MM.1S (cell line): ENCODE measurements at places on chromosomes 4 and X.

DNA sequence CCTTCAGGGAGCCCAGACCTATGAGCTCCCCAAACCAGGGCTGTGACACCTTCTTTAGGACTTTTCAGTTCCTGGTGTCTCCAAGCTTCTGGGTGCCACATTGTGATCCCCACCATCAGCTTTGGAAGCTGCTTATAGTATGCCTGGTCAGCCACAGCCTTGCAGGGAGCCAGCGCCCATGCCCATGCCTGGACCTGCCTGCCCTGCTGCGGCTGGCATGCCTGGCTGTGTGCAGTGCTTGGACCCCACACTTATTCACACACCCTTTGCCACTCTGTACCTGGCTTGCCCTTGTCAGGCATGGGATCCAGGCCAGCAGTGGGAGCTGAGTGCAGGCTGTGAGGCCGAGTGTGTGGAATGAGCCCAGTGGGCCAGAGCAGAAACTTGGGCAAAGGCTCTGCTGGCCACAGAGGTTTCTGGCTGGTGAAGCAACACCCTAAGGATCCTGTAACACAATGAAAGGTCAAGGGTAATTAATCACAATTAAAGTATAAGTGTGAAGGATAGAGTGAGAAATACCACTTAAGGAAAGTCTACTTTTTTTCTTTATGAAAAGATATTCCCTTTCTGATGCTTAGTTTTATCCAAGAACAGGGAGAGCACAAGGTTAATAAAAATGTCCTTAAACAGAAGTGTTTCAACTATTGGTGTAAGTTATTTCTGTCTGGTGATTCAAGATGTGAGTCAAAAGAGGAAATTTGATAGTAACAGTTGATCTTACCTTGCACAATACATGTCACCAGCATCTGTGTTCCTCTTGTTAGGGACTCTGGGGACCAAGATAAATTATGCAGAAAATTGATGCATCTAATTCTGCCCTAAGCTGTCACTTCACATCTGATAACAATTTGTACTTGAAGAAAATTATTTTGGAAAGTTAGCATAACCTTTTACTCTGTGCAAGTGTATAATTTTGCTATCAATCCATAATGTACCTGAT lies 161.8 kb downstream of the FAM47A start:
- DNase-seq, result no peak

DNA sequence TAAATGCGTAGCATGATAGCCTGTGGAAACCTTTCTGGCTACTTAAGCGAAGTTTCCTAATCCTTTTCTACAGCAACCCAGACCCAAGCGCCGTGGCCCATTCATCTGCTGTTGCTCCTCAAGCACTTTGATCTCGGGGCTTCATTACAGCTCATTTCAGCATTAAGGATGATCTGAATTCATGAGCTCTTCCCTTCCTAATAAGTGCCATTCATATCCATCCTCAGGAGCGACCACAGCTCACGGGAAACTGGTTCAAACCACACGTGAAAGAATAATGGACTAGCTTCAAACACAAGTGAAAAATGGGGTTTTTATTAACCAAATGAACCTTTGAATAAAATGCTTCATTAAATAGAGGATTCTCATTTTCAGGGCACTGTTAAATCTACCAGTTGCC lies 202.6 kb upstream of the LEF1 start:
- DNase-seq, result no peak

DNA sequence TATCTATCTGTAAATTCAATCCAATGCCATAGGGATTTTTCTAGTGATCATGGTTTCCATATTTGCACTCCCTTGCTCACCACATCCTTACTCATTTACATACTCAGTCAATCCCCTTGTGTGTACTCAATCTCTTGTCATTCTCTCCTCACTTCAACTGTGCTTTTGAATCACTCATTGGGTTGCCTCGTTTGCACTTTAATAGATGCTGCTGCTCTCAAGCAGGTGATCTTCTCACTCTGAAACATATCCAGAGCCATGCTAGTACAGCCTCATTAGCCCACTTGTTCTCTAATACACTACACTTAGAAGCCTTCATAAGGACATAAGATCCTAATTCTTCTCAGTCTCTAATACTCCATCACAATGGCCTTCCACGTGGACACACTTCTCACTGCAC lies 507.9 kb downstream of the TECRL start:
- no peak for DNase-seq

- no peak for DNase-seq
Observed at GRCh38 chrX:3295731-3296130, 50.7 kb downstream of the MXRA5 start.

DNA sequence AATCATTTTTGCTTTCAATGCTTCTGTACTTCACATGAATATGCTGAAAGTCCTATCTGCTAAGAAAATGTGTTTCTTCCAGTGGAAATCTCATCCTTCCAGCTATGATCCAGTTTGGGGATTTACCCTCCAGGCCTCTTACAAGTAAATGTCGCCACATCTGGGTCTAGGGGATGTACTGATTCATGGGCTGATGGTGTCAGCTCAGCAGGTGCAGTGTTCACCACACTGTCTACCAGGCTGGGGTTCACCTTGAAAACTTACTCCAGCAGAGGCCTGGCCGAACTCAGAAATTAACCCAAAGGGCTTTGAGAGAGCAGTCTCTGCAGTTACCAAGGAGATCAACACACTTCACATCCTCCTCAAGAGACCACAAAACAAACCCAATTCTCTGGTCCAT lies 154.3 kb downstream of the TSPAN5 start:
- DNase-seq, result no peak

- DNase-seq, result no peak
Observed at GRCh38 chr4:183223053-183223452, 97.0 kb downstream of the CLDN22 start.

DNA sequence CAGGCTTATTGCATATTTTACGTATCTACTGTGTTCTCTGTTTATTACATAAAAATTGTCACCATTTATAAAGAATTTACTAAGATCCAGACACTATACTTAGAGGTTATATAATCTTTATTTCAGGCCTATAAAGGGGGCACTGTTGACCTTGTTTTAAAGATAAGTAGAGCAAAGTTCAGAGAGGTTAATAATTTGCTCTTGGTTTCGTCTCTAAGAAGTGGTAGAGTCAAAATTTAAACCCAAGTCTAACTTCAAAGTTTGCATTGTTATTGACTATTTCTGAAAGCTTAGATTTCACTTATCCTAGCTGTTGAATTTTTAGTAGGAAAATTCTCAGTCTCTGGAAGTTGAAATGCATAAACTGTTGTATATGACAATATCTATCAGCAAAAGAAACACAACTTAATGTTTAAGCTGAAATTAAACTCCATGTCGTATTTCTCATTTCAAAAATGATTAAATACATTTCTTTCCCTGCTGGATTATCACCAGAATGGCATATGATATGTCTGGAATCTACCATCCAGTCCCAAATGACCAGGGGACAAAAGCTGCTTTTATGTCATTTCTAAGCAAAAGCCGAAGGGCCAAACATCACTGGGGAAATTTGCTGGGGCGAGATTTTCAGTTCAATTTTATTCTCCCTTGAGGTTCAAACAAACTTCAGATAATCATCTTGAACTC lies 138.4 kb downstream of the SLC7A11 start:
- DNase-seq, result no peak

- DNase-seq, result no peak
Observed at GRCh38 chrX:45596188-45596808, 395.6 kb upstream of the DIPK2B start.

DNA sequence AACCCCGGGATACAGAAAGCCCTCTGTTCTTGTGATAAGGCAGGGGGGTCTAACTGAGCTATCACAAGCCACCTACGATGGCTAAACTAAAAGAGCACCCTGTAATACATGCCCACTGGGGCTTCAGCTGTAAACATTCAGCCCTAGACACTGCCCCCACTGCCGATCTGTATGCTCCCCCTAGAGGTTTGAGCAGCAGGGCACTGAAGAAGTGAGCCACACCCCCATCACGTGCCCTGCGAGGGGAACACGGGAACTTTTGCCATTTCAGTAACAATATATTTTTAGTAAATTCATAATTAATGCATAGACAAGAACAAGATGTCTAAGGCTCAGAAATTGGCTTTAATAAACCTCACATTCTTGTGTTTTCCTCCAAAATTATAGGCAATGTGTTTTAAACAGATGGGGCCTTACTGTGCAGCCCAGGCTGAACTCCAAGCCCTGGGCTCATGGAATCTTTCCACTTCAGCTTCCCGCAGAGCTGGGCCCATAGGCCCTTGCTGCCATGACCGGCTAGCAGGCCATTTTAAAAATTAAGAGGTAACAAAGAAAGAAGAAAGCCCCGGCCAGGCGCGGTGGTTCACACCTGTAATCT lies 235.3 kb upstream of the SFRP2 start:
- no peak for DNase-seq

DNA sequence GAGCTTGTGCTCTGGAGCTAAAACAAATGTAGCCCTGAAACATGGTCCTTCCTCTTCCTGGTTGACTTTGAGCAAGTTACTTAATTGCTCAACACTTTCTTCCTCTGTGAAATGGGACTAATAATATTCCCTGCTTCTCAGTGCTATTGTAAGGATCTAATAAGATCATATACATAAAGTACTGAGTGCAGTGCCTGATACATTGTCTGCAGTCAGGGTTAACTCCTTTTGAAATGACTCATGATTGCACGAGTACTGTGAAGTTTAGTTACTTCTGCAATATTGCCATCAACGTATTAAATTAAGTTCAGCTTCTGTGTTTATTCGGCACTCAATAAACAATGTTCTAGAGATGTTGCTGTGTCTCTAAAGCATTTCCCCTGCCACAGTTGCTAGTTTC lies 91.8 kb upstream of the HPRT1 start:
- no peak for DNase-seq

DNA sequence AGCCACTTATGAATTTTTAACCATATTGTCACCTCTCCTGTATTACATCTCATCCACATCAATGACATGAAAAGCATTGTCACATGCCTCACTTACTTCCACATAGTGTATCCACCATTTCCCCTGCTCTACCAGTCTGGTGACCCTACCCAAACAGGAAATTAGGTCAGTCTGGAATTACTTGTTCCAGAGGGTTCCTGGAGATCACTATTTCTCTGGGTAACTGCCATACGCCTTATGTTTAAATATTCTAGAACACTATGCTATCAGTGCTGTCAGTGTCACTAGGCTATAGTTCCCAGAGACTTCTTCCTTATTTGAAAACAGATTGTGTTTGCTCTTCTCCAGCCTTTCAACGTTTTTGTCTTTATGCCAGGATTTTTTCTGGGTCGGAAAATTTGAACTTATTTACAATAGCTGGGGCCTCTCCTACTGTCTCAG lies 15.0 kb downstream of the SRPX2 start:
- no peak for DNase-seq

DNA sequence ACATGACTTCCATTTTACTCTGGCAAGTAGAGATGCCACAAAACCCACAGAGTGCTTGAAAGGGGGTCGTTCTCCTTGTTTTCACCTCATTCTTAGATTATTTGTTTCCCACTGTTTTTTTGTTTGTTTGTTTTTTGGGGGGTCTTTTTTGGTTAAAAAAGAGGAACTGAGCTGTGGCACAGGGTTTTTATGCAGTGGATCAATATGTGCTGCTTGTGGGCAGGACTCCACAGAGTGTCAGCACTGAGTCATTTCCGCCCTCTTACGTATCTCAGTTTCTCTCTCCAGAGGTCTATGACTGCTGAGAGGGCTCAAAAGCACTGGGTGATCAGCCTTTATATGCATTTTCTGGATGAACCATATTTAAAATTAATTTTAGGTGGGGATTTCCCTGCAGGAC lies 268.1 kb upstream of the GRID2 start:
- DNase-seq, result no peak

- no peak for DNase-seq
Observed at GRCh38 chrX:119505945-119506344, 37.7 kb downstream of the SLC25A5 start.

GRCh38 chrX:57172544-57172943 lies 35.3 kb upstream of the SPIN2A start:
- DNase-seq, result no peak

DNA sequence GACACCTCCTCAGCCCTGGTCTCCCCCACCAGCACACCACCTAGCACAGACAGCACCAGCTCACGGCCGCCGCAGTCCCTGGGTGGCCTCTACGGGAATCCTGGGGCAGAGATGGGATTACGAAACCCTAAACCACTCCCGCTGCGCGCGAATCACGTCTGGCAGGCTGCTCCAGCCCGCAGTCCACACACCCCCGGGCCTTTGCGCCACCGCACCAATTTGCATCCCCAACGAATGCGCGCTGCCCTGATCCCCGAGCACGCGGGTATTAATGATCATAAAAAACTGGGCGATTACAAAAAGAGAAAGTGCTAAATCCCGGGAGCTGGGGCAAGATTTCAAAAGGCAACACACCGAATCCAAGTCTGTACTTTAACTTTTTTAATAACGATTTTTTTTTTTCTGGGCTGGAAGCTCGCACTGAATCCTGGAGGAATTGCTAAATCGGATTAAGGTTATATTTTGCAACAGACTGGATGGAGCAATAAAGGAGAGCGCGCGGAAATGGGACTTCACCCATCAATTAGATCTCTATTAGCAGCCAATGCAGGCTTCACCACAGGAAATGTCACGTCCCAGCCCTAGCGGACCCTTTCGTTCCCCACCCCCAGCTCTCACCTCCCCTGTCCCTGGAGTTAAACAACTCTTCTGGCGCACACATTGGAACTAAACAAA lies 69.8 kb upstream of the TMEM33 start:
- no peak for DNase-seq

DNA sequence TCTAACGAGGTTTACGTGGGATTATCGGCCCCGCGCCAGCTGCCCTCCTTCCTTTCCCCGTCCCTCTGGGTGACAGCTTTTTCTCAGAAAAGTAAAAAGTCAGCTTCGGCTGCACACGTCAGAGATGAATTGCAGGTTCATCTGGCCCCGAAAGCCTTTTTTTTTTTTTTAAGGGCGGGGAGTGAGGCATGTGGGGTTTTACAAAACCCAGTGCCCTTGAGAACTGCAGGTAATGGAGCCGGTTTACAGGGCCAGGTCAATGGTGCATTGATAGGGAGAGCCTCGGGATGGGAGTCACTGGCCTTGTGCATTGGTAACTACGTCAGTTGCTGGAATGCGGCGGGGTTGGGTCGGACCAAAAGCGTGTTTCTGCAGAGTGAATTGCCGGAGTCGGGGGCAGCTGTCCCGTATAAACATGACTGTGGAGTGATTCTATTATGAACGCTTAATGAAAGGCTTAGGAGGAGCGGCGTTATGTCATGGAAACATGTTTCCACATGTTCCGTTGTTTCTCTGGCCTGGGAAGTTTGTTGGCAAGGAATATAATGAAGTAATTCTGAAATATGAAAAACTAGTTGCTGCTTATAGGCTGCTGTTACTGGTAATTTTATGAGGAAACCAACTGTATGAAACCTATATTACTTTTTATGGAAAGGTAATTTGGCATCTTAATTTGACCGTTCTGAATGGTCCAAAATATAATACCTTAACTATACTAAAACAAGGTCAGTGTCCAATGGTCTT lies 1.1 kb downstream of the HSPA4L start:
- DNase-seq, result peak; percentile 52

- no peak for DNase-seq
Observed at GRCh38 chr4:85688055-85688740, 213.2 kb downstream of the ARHGAP24 start.

- DNase-seq, result no peak
Observed at GRCh38 chr4:7679406-7680040, 244.8 kb upstream of the PSAPL1 start.

- no peak for DNase-seq
Observed at GRCh38 chr4:82975792-82976191, 34.8 kb downstream of the LIN54 start.

GRCh38 chrX:77298296-77298695 lies 148.9 kb upstream of the FGF16 start:
- no peak for DNase-seq
